ENCODE measurements at places on chromosomes 4 and X.

DNA sequence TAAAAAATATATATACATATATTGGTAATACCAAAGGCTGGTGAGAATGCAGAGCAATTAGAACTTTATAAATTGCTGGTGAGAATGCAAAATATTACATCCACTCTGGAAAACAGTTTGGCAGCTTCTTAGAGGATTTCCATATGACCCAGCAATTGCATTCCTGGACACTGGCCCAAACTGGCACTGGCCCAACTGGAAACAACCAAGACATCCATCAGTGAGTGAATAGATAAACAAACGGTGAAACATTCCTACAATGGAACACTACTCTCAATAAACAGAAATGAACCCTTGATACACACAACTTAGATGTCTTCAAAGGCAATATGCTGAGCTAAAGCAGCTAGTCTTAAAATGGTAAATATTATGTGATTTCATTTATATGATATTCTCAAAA lies 524.2 kb downstream of the IQCM start:
- no peak for DNase-seq

DNA sequence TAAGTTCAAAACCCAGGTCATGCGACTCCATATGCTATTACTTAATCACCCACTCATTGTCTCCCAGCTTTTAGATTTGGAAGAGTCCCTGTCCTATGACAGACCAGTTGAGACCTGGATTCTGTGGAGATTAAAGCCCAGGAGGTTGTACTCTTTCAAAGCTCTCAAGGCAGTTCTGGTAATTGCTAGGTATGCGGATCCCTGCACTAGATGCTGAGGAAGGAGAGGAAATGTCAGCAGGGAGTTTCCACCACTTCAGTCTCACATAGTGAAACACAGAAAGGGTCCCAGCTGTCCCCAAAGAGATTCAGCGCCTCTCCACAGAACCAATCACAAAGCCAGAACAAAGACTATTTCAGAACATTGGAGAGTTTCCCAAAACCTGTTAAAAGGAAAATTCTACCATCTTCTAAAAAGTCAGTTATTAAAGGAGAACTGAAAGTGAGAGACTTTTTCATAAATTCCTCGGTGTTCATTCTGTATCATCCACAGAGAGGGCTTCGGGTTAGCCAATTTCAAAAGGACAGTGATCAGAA lies 53.4 kb downstream of the IRF2 start:
- DNase-seq = no peak

GRCh38 chr4:40856840-40857362 lies 107.1 kb downstream of the NSUN7 start:
- no peak for DNase-seq

GRCh38 chr4:59597536-59598329 lies 1602.4 kb upstream of the ADGRL3 start:
- no peak for DNase-seq

DNA sequence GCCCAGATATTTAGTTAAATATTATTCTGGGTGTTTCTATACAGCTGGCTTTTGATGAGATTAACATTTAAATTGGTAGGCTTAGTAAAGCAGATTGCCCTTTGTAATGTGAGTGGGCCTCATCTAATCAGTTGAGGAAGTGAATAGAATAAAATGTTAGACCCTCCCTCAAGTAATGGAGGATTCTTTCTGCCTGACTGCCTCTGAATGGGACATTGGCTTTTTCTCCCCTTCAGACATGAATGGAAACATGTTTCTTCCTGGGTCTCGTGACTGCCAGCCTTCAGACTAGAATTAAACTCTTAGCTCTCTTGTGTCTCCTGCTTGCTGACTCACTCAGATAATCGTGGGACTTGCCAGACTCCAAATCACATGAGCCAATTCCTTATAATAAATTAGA lies 266.7 kb downstream of the INPP4B start:
- DNase-seq = no peak

- DNase-seq = no peak
These were observed 16.8 kb downstream of the AIMP1 start for GRCh38 chr4:106333186-106333585.

- DNase-seq = no peak
These were observed 593 bp downstream of the SH3RF1 start for GRCh38 chr4:169269916-169270809.

DNA sequence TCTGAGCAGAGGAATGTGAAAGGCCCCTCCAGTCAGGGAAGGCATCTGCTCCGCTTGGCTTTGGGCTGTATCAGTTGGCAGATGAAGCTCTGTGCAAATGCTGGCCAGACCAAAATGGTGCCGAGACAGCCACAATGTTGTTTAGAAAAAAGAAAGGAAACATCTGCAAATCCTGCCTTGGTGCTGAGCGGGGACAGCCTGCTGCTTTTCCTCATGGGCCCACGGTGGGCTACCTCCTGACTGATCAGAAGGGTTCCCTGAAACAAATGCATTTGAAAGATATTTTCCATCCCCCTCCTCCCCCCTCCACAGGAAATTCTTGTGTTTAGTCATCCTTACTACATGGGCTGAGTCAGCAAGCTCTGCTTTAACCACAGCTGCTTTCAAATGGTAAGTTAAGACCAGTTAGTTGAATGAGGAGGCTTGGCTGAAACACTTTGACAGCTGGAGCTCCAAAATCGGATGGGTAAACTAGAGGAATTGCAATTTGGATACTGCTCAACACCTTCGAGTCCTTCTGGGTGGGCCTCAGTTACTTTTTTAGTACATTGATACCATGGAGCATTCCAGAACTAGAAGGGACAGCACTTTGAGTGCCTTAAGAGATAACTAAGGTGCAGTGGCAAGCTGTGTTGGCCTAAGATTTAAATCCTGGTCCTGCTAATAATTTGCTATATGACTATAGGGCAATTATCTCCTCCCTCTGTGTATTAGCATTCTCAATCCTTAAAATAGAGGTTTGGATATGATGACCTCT lies 36.0 kb downstream of the PLAC1 start:
- no peak for DNase-seq

GRCh38 chr4:113355550-113356371 lies 306.3 kb downstream of the ANK2 start:
- DNase-seq = peak; percentile 1

DNA sequence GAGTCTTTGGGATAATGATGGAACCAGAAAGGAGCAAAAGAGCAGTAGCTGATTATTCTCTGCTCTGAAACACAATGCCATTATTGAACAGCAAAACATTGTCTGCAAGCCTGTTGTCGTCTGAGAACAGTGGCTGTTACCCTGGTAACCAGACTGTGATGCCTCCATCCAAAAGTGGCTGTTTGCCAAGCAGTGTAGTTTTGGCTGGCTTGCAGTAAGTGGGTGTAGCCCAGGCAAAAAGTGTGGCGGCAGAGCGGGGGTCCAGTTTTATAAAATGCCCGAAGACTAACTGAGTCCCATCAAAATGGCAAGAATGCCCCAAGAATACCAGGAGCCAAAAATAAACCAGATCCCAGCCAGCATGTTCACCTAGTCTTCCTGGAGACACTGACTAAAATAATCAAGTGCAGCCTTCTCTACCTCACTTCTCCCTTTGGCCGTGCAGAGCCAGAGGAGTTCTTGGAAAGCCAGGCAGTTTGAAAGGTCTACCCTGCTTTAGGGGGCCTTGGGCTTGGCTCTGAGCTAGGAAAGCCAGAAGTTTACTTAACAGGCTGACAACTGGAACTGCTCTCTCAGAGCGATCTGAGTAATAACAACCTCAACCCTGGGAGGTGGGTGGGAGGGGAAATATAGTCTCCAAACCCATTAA lies 2.6 kb downstream of the PLP1 start:
- DNase-seq = no peak

- DNase-seq = no peak
These were observed 15.8 kb downstream of the TBC1D14 start for GRCh38 chr4:6925357-6925836.

DNA sequence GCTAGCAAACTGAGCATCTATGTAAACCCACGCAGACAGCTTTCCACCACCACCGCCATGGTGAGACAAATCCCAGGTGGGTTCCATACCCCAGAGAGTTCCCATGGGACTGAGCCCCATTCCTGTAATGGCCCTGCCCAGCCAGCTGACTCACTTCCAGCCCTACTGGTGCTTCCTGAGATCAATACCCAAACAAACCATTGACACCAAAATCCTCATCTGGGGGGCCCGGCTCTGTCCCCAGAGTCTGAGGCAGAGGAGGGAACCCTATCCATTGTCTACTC lies 30.1 kb upstream of the JAKMIP1 start:
- no peak for DNase-seq

DNA sequence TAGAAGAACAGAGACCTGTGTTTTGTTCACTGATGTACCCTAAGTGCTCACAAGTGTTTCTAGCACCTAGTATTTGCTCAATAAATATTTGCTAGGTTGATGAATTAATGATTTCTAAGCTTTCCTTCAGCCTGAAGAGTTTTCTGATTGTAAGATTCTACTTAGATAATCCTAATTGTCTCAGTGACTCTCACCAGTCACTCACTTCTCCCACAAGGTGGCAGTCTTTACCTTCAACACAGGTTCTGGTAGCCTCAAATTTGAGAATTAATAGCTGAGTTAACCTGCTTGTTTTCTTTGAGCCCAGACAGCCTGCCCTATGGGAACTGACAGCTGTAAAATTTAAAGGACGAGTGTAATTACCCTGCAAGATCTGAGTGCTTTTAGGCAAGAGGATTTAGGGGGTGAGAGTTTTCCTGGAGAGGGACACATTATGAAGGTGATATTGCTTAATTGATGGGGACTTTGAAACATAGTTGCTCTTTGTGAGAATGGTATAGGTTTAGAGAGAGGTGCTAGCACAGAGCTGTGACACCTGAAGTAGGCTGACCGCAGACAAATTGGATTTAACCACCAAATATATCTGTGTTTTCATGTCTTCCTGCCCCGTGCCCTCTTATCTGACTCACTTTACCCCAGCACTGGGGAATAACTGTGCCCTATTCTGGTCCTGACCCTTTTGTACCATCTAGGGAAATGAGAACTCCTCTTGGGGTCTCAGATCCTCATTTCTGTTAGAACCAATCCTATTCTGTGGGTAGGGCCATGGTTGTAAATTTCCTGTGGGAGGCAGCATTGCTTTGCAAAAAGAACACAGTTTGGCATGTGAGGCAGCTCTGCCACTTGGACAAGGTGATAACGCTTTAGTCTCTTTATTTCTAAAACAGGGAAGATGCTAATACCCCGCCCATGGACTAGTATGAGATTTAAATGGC lies 27.7 kb downstream of the CD38 start:
- no peak for DNase-seq

DNA sequence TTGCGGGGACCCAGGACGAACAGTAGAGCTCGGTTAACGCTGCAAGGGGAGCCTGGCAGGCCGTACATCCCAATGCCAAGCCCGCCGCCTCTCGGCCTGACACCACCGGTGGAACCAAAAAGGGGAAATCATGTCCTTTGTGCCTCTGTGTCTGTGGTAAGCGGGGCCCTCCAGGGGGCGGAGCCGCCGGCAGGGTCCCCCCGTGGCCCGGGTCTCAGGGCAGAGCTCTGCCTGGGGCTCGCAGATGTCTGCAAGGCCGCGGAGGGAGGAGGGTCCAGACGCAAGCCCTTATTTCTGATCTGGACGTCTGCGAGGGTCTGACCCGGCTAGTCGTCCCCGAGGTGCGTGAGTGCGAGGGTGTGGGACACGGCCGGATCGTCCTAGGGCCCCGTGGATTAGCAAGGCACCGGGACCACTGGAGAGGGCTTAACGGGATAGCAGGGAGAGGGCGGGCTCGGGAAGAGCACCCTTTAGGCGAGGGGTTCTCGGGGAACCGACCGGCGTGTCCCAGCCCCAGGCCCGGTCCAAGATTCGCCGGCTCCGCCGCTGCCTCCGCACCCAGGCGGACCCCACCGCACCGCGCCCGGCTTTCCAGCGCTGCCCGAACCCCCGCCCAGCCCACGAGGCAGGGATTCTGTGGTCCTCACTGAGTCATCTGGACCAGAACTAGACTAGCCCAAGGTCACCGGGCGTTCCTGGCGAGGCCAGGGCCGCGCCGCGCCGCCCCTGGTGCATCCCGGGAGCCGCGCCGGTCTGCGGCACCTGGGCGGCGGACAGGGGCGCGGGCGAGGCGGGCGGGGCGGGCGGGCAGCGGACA lies 863 bp upstream of the FAM193A start:
- peak; percentile 10 for DNase-seq

GRCh38 chrX:63930140-63930539 lies 145.1 kb upstream of the ARHGEF9 start:
- no peak for DNase-seq

- no peak for DNase-seq
These were observed 583.0 kb downstream of the BCOR start for GRCh38 chrX:39514801-39515200.

GRCh38 chr4:23680671-23681518 lies 209.0 kb downstream of the PPARGC1A start:
- DNase-seq = no peak

GRCh38 chrX:49191574-49192011 lies 5.4 kb upstream of the PRICKLE3 start:
- DNase-seq = no peak

GRCh38 chr4:172202480-172203076 lies 389.4 kb downstream of the GALNTL6 start:
- no peak for DNase-seq

DNA sequence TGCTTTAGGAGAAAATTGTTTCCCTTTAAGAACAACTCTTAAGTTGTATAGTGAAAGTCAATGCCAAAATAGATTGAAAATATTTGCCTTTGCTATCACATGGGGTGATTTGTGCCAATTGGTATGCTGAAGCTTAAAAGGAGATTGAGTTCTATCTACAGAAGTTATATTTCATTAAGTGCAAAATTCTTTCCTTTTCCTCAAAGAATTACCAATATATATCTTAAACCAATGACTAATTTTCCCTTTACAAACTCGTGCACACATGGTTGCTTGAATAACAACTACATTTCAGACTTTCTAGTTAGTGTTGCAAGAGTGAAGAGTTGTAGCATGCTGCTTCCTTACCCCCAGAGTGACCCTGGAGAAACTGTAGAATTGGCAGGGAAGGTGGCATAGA lies 990.0 kb upstream of the PABPC4L start:
- DNase-seq = no peak

- no peak for DNase-seq
These were observed 1.4 kb downstream of the SMARCA5 start for GRCh38 chr4:143514901-143515300.

DNA sequence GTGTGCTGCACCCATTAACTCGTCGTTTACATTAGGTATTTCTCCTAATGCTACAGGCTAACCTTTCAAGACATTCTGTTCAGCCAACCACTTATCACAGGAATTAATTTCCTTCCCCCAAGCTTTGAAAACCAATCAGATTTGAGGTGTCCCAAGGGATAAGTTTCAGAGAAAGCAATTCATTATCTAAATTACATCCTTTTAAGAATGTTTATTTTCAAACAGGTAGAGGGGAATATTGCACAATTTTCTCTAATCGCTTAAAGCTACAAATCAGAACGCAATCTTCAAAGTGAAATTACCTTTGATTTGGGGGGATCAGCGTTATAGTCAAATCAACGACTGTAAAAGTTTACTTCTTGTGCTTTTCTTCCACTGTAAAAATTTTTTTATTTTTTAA lies 1.6 kb downstream of the CLOCK start:
- no peak for DNase-seq

DNA sequence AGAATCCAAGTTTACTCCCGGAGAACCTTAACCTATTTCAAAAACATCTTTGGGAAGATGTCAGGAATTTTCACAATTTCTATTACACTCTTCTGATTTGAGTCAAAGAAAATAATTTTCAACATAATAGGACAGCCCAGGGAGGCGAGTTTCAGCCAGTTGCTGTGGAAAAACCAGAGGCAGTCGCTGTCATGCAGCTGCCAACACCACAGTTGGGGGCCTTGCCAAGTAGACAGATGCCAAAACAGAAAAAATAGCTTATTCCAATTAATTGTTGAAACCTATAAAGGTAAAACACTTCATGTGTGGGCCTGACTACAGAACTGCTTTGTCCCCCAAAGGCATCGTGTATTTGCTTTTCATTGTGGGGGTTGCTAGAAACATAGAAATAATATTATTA lies 225.8 kb downstream of the DMD start:
- DNase-seq = no peak

- no peak for DNase-seq
These were observed 2.0 kb downstream of the ABLIM2 start for GRCh38 chr4:8156617-8157016.

Measured in GOT3 (cell line).